Uterus (tissue), 4 donors: ENCODE measurements at places on chromosomes 1 and 21. TPM values are rescaled to one million over a fixed set of nuclear protein-coding genes. Genes with fewer than 3 reads are reported as not detected.
A peak's percentile ranks its signal among the peaks of the same experiment; 100 is the strongest.

- DNase-seq, result no peak
These were observed 48.8 kb downstream of the RNF220 start for GRCh38 chr1:44453798-44454349.

FMO5 gene
- 3.9 TPM for total RNA-seq

SMPDL3B gene
- total RNA-seq, result not detected

- DNase-seq, result peak; percentile 51
These were observed 40.4 kb downstream of the KIAA0040 start for GRCh38 chr1:175152006-175152652.

BRINP3 gene
- total RNA-seq, result 0.76 TPM

DNA sequence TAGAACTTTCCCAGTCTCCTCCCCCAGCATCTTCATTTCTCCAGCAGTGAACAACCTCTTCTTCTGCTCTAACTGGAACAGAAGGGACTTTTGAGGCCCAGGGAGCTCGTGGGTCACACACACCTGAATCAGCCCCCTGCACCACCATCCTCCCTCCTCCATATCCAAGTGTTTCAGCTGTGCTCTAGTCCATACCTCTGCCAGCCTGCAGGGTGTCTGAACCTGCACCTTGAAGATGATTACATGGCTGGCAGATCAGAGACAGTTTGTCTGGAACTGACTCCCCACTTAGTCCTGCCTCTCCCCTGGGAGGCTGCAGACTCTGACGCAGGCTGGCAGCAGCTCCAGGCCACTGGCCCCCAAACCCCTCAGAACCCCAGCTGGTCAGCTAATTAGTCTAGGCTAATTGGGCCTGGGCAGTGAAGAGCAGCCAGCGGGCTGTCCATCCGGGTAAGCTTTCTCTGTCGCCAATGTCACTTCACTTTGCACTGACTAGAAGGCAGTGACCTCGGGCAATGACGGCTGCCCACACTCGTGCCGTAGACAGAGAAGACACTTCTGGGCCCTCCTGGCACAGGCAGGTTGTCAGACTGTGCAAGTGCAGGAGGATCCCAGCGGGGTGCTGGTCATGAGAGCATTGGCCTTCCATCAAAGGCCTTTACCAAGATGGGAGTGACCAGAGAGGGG, 12.2 kb downstream of the CAMK1G start:
- no peak for DNase-seq

GRCh38 chr1:37358992-37359391, 115.4 kb upstream of the ZC3H12A start:
- no peak for DNase-seq

DNA sequence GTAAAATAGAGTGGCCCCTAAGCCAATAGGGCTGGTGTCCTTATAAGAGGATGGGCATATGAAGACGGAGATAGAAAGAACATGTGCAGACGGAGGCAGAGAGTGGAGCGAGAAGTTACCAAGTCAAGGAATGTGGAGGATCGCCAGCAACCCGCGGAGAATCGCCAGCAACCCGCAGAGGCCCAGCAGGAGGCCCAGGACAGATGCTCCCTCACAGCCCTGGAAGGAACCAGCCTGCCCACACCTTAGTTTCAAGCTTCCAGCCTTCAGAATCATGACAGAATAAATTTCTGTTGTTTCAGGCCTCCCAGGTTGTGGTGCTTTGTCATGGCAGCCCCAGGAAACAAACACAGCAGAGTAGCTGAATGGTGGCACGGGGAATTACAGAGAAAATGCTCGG, 9.6 kb downstream of the CLDN14 start:
- no peak for DNase-seq

DNA sequence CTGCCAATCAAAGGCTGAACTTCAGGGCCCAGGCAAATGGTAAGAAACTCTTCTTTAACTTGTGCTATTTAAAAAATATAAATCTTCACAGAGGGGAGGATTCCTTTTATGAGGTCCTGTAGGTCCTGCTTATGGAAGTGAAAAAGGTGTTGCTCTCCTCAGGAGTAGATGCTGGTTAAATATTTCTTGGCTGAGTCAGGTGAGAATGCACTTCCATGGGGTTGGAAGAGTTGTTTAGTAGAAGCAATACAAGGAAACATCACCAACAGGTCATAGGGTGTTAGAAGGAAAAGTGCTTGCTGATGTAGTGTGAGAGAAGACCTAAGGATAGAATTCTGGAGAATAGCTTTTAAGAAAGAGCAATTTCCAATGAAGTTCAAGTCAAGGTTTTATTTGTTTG, 42.2 kb upstream of the ATP1A1 start:
- DNase-seq, result no peak

GRCh38 chr1:54950006-54950368, 30.4 kb upstream of the TMEM61 start:
- DNase-seq, result no peak

DNA sequence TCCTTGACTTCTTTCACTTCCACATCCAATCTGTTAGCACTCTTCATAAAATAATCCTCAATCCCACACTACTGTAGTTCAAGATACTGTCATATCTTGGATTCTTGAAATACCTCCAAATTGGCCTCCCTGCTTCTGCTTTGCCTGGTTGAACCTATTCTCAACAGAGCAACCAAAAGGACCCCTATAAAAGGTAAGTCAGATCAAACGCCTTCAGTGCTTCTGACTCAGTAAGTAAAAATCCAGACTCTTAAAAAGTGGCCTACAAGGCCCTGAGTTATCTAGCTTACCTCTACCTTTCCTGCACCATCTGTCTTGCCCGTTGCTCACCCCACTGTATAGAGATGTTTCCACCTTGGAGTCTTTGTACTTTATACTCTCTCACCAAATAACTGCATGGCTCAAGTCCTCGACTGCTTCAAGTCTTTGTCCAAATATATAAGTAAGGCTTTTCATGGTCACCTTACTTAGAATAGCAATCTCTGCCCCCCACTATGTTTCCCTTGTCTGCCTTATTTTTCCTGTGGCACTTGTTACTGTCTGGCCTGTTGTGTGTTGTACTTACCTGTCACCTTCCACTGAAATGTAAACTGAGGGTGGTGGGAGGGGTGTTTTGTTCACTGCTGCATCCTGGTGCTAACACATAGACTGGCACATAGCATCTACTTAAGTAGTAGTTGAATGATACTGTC, 5.1 kb upstream of the PIGV start:
- DNase-seq, result no peak
